SHP77 treated with DMSO at 0.1 percent for 48 hours (cell line): ENCODE measurements at places on chromosomes 6 and 20.
A peak's percentile ranks its signal among the peaks of the same experiment; 100 is the strongest.

DNA sequence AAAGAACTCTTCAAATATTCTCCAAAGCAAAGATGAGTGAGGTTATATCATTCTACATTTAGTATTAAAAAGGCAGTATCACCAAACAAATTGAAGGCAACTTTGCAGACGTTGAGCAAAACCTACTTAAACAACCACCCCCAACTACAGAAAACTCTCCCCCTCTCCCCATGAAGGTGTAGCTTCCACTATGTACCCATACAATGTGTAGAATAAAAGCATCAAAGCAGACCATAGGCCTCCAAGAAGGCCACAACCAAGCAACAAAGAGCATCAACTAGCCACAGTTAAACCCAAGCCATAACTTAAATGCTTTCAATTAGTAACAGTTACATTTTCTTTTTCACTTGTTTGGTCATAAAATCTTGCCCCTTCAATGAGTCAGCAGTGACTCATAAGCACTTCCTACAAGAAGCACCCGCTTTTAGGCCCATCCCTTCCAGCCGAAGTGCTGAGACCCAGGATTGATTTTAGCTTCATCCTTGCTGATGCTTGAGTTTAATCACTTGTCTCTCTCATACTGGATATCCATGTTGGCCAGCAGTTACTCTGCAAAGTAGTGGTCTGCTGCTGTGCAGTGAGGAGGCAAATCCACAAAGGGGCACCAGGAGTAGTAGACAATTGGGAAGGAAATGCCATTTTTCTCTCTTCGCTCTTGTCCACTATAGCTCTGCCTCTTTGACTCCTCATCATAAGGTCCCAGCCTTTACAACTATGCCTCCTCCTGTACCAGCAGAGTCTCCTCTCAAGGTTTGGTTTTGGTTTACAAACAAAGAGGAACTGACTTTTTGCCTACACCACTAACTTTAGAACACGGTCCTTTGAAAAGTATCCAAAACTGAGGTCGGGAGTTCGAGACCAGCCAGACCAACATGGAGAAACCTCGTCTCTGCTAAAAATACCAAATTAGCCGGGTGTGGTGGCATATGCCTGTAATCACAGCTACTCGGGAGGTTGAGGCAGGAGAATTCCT, 8.4 kb upstream of the NUP153 start:
- no peak for DNase-seq

- DNase-seq: peak; percentile 73
Observed at GRCh38 chr6:90285611-90286381, 10.8 kb downstream of the BACH2 start.

GRCh38 chr20:46283426-46284039, 24.8 kb downstream of the CDH22 start:
- no peak for DNase-seq

GRCh38 chr6:41153451-41153850, 696 bp downstream of the TREML1 start:
- no peak for DNase-seq

GRCh38 chr6:139904158-139904533, 529.7 kb upstream of the CITED2 start:
- no peak for DNase-seq

- no peak for DNase-seq
Observed at GRCh38 chr6:135592276-135592675, 94.7 kb upstream of the AHI1 start.

DNA sequence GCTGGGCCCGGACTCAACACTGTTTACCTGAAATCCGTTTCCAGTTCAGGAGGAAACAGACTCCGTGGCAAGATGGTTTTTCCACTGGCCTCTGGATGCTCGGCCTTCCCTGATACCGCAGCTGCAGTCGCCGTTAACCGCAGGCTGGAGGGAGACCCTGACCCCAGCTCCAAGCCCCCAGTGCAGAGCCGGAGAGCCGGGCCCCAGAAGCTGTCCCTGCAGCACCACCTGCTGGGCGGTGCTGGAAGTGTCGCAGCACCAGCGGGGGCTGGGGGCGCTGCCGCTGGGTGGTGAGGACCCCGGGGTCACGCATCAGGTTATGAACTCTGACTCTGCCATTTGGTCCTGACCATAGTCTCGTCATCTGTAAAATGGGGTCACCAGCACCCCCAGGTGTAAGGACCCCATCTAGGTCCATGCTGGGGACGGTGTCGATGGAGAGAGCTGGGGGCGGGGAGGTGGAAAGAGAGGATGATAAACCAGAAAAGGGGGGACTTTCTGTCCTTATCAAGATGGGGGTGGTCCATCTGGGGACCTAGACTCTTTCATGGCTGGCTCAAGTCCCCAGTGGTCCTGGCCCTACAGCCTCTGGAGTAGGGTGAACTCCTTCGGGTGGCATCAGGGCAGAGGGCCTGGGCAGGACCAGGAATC, 20.8 kb upstream of the CHRNA4 start:
- no peak for DNase-seq
